Activated T-cell treated with anti-CD3 and anti-CD28 coated beads for 48 hours (primary cell): ENCODE measurements at places on chromosomes 7 and 10.

DNA sequence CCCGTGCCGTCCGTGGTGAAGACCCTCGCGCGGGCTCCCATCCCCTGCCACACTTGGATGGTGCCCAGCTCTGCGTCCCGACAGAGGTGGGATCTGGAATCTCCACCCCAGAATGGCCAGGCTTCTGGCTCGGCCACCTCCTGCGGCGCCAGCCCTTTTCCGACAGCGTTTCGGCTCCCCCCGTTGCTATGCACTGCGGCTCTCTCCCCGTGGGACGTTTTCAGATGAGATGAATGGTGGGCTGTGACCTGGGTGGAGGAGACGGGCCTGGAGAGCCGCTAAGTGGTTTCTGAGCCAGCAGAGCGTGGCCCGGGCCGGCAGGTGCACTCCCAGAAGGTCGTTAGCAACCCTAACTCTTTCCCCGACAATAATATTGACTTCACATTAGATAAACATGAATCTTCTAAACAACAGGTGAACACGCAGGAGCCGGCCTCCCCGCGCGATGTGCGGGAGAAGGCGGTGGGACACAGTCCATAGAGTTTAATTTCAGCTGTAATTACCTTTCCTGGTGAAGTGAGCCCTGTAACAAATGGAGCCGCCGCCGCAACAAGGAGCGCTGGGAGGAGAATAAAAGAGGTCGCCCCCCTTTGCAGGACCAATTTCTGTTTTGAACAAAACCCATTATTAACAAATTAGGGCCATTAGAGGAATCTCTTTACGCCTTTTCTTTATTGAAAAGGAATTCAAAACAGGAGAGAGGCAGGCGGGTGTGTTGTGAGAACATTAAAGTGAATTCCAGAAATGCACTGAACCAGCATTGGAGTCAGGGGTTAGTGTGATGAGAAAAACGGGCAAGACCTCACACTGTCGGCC lies 294.3 kb upstream of the PFKP start:
- no peak for DNase-seq

GRCh38 chr10:34018129-34018528 lies 683.7 kb upstream of the NRP1 start:
- no peak for DNase-seq

DNA sequence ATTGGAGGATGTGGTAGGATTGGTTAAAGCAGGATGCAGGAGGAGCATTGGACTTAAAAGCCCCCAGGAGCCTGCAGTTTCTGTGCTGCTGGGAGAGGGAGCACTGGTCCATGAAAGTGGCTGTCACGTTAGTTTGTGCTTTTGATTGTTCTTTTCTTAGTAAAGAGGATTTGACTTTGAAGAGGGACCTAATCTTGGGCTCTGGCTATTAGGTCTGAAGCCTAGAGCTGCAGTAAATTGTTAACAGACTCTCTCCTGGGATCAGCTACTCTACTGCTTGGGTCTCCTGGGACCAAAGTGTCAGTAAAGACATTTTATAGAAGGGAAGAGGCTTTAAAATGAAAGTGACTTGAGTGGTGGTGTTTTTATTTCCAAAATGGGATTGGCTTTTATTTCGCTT lies 3.7 kb downstream of the ZFYVE27 start:
- DNase-seq, result no peak

DNA sequence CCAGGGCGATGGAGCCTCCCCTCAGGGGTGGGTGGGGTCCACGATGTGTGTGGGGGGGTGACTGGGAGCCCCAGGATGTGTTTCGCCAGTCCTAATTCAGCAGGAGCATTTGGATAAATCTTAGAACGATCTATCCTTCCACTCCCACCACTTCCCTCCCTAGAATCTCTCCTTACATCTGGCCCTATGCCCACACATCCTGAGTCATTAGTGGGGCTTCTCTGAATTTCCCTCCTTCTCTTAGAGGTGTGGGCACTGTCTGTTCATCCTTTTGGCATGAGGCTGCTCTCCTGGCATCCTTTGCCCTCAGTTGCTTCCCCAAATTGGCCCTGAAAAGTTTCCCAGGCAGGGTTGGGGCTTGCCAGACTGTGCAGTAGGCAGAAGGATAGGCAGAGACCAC lies 1.6 kb downstream of the GHRHR start:
- no peak for DNase-seq

- peak; percentile 6 for DNase-seq
Observed at GRCh38 chr7:149635561-149636329, 137.6 kb downstream of the ZNF467 start.

DNA sequence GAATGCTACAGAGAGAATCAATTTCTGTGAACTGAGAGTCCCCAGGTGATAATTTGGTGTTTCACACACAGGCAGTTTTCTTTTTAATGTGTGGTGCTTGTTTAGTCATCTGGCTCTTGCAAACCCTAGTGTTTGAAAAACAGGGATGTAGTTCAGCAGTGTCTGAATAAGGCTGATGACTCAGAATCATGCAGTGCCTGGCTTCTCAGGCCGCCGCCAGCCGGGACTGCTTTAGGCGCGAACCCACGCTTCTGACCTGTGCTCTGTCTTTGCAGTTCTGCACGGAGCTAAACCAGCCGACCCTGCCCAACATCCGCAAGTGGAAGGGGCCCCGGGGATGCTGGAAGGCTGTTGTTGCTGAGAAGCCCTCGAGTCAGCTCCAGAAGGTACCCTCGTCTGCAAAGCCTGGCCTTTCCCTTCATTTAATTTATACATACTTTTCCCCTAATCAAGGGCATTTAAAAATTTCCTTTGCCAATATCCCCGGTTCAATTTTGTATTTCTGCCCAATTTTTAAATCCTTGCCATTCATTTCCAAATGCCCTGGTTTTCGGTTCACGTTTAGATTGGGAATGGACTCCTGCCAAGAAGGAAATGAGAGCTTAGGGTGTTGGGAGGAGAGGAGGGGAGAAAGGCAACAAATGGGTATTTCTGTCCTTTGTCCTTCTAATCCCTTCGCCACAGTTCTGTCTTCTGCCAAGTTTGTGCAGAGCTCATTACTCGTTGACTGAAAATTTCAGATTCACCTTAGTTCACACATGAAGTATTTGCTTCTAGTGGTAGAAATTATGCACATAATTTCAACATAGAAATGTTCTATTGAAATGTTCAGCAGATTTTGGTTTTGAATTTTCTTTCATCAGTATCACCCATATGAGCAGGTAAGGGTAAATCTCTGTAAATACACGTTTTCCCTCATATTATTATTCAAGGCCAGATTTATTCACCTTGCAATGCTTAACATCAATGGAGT lies 108.5 kb upstream of the ANLN start:
- no peak for DNase-seq
